ENCODE measurements at places on chromosomes 5 and 9. TPM values are rescaled to one million over a fixed set of nuclear protein-coding genes. Genes with fewer than 3 reads are reported as not detected.

- ATAC-seq = no peak
Measured at GRCh38 chr9:111700776-111701175, 39.4 kb downstream of the GNG10 start.

GRCh38 chr9:76115396-76115795 is 224.9 kb downstream of the PCSK5 start:
- no peak for ATAC-seq

DNA sequence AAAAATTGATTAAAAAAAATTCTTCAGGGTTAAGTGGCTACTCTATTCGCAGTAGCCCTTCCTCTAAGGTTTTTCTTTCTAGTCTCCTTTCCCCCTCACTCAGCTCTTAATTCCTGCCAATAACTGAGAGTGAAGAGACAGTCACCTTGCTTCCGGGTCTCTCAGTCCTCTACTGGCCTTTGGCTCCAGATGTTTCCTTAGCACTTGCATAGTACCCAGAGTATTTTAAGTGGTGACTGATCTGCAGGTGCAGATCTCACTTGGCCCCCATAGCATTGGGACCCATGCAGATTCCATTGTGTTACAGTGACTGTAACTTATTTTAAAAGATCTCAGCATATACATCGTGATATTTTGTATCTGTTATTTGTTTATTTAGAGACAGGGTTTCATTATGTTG is 66.2 kb downstream of the GCNT1 start:
- ATAC-seq = no peak

GRCh38 chr5:6732634-6733410 is 19.6 kb downstream of the TENT4A start:
- peak; percentile 32 for ATAC-seq

GRCh38 chr9:88660611-88661010 is 125.6 kb downstream of the NXNL2 start:
- ATAC-seq = no peak

DNA sequence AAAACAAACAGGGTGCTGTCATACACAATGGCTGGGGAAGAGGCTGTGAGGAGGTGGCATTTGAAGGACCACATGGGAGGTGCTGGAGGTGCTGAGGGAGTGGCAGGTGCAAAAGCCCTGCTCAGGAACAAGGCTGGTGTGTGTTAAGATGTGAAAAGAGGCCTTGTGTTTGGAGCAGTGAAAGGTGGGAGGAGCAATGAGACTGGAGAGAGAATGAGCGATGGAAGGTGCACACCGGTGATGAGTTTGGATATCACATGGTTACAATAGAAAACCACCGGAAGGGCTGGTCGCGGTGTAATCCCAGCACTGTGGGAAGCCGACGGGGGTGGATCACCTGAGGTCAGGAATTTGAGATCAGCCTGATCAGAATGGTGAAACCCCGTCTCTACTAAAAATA is 9.2 kb upstream of the FIBCD1 start:
- ATAC-seq = no peak

GRCh38 chr9:127232833-127233549 is 31.6 kb upstream of the GARNL3 start:
- no peak for ATAC-seq

GRCh38 chr9:14608540-14608939 is 84.7 kb downstream of the ZDHHC21 start:
- ATAC-seq = no peak

GRCh38 chr5:177183142-177183541 is 49.6 kb downstream of the NSD1 start:
- no peak for ATAC-seq

DNA sequence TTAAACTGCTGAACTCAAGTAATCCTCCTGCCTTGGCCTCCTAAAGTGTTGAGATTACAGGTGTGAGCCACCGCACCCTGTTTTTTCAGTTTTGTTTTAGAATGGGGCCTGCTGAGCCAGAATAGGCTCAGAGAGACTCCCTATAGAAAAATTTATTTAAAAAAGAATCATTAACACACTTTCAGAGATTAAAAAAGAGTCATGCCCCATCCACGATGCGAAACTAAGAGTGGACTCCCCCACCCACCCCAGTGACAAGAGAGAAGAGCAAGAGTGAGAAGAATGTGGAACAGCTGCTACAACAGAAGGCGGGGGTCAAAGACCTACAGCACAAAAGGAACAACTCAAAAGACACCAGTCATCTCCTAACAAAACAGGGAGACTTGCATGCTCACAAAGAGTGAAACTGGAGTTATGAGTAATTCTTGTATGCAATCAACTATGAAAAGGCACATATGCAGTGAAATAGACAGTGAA is 47.2 kb downstream of the GLDC start:
- no peak for ATAC-seq

GRCh38 chr5:32531885-32532520 is 53.4 kb upstream of the SUB1 start:
- no peak for ATAC-seq

DNA sequence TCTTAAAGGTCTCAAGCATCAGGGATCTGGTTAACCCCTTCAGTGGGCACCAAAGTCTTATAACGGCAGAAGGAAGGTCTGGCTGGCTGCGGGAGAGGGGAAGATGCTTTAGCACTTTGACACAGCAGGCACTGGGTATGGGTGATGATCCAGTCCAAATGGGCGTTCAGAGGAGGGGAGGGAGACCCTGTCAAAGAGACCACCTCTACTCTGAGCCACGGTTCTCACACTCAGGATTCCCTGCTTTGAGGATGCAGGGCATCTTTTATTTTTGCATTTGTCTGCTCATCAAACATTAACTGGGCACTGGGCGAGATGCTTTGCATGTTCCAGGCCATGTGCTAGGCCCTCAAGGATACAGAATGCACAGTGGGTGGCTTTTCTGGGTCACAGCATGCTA is 204.0 kb downstream of the DAB2IP start:
- ATAC-seq = no peak

- peak; percentile 29 for ATAC-seq
Measured at GRCh38 chr9:113154471-113154870, 3.7 kb downstream of the SLC31A2 start.

DNA sequence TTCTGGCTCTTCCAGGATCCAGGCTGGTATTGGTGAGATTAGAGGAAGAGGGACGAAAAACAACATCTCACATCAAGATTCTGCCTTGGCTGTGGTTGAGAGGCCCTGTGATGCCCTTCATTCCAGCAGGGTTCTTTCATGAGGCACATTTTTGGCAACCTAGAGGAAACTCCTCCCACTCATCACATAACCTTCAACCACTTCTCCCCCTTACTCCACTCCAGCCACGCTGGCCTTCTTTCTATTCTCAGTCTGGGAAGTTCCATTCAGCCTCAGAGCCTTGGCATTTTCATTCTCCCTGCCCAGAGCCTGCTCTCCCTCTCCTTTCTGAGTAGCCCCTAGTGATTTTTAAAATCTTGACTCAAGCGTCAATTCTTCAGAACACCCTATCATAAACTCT is 337.5 kb downstream of the ZSWIM6 start:
- no peak for ATAC-seq

DNA sequence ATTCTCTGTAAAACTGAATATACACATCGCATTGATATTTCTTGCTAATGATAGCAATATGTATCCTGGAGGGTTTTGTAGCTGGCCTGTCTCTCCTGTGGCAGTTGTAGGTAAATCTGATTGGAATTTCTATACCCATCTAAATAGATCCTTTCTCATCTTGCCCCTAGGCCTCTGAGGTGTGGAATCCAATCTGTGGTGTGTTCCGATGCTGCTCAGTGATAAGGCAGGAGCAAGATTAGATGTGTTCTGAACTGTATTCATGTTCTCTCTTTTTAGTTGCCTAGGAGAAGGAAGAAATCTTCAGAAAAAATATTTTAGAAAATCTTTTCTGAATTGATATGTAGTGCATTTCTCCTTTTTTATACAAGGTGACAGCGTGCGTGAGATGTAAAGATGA is 507.5 kb downstream of the NR2F1-AS1 start:
- no peak for ATAC-seq

- no peak for ATAC-seq
Measured at GRCh38 chr9:27653957-27654356, 80.7 kb upstream of the C9orf72 start.

DNA sequence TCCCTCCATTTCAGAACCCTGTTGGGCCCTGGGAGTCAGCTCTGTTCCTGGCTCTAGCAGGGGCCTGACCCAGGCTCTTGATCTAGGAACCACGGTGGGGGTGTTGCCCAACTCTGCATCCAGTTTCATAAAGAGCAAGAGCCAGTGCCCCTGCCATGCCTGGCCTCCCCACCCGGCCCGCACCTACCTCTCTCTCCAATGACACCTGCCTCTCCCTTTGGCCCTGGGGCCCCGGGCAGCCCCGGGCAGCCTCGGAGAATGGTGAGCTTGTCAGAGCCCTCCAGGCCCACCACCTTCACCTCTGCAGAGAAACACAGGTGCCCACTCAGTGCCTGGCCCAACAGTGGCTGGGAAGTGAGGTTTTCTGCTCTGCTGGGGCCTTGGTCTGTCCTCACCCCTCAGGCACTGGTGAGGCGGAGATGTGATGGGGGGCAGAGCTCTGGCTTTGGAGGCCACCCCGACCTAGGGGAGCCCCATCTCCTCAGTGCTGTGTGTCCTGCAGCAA is 1.5 kb downstream of the FCN1 start:
- no peak for ATAC-seq

- ATAC-seq = no peak
Measured at GRCh38 chr9:82706786-82707185, 356.2 kb downstream of the RASEF start.

DNA sequence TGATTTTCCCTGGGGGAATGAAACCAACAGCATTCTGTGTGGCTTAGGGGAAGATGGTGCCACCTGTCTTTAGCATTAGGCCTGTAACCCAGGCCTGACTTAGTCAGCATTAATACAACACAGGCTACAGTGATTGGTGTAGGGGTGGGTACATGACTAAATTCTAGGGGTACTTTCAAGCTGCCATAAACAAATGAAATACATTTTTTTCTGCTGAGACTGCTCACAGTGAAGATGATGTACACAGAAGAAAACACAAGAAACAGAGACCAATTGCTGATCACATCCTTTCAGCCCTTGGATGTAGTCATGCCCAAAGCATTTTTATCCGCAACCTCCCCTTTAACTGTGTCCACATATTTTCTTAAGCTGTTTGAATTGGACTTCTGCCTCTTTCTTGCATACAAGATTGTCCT is 527.2 kb downstream of the KCTD16 start:
- no peak for ATAC-seq

GRCh38 chr9:129930743-129931142 is 95.5 kb downstream of the USP20 start:
- no peak for ATAC-seq

- no peak for ATAC-seq
Measured at GRCh38 chr9:83681490-83681889, 26.3 kb downstream of the UBQLN1 start.

GRCh38 chr9:5853617-5854016 is 20.7 kb upstream of the ERMP1 start:
- no peak for ATAC-seq

DNA sequence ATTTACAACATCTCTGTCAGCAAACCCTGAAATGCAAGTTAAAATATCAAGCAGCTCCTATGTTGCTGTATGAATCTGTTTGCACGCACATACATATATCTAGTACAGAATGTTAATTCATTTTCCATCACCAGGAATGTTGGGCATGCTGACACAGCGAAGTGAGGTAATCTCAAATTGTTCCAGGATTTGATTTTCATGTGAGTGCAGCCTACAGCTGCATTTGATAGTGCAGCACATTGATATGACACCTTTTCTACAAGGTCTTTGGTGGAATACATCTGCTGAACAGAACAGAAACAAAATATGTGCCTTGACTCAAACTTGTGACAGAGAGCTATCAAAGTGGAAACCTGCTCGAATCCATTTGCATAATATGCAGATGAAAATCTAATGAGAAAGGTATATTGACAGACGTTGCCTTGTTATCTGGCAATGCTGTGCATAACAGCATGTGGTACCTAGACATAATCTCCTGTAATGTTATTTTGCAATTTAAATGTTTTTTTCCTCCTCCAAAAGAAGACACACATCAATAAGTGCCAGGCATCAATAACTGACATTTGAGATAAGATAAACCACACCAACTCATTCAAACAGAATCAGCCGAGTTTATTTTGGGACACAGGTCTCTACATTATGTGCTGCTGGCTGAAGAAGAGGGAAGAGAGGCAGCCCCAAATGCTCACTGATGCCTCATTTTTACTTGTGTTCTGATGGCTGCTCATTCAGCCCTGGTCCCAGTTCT is 512.2 kb downstream of the ZNF608 start:
- ATAC-seq = no peak

The SH2D3C gene
- total RNA-seq = 6.1 TPM

The UGT3A2 gene
- total RNA-seq = not detected

The PROB1 gene
- total RNA-seq = 3.9 TPM

The ACOT12 gene
- not detected for total RNA-seq

The ADAMTS2 gene
- 23.7 TPM for total RNA-seq

The PHF24 gene
- 0.30 TPM for total RNA-seq

The HMGCS1 gene
- 22.6 TPM for total RNA-seq

Data from gastroesophageal sphincter (tissue), 4 donors.